Ureter (tissue), 1 donor: ENCODE measurements at places on chromosomes 2 and 18. TPM values are rescaled to one million over a fixed set of nuclear protein-coding genes. Genes with fewer than 3 reads are reported as not detected.

- no peak for DNase-seq
Measured at GRCh38 chr2:46361920-46362666, 64.9 kb downstream of the EPAS1 start.

The TUBA3E gene
- total RNA-seq = not detected

GRCh38 chr18:36031903-36032302 lies 35.5 kb downstream of the RPRD1A start:
- no peak for DNase-seq

- DNase-seq = no peak
Measured at GRCh38 chr2:145750612-145751011, 1230.7 kb upstream of the ZEB2 start.

- DNase-seq = no peak
Measured at GRCh38 chr2:36397728-36398413, 42.3 kb downstream of the CRIM1 start.

The GCC2 gene
- total RNA-seq = 84.4 TPM

The POTEJ gene
- total RNA-seq = not detected

DNA sequence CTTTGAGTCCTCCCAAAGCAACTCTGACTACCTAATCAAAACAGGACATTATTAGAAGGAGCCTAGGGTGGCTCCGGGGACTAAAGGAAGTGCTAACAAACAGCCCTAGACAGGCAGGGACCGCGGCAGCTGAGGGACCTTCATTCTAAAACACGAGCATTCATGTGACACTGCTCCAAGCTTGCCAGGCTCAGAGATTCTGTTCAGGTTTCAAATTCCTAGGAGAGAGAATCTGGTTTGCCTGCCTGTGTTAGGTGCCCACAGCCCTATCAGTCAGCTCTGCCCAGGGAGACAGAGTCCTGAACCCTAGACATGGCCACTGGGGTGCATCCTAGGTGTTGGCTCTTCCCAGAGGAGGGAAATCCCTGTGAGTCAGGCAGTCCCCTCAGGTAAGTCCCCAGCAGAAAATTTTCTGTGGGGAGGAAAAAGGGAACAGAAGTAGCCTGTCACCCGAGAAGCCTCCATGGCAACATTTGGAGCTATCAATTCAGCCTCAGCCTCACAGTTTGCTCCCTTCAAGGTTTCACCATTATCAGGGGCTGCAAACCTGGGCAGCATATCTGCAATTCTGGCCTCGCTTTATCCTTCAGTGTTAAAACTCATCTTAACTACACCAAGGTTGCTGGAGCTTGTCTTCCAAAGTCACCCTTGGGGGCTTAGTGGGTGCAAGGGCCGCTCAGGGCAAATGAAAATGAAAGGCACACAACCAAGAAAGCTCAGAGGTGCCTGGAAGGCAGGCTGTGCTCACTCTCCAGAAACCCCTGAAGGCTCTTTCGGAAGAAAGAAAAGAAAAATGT lies 28.6 kb downstream of the PCBP1 start:
- DNase-seq = no peak

DNA sequence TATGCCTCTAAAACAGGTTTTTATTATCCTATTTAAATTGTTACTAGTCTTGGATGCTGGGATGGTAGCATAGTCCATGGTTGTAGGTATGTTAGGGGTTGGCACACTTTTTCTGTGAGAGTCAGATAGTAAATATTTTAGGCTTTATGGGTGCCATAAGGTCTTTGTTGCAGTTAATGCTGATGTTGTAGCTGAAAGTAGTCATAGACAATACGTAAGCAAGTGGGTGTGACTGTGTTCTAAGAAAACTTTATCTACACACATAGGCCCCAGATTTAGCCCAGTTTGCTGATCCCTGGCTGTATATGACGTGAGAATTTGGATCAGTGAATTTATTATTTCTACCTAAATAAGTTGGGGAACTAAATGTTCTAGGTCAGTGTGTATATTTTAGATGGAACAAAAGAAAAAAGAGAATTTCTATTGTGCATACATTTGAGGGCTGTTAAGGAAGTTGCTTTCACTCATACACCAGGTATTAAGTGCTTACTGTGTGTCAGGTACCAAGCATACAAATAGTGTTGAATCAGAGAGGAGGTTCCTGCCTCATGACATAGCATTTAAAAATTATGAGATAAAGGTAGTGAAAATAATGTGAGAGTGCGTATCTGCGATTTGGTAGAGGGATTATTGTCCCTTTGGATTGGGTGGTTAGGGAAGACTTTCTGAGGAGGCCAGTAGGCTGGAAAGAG lies 39.4 kb downstream of the AGFG1 start:
- no peak for DNase-seq

- DNase-seq = no peak
Measured at GRCh38 chr18:9708434-9709303, 568 bp downstream of the RAB31 start.

DNA sequence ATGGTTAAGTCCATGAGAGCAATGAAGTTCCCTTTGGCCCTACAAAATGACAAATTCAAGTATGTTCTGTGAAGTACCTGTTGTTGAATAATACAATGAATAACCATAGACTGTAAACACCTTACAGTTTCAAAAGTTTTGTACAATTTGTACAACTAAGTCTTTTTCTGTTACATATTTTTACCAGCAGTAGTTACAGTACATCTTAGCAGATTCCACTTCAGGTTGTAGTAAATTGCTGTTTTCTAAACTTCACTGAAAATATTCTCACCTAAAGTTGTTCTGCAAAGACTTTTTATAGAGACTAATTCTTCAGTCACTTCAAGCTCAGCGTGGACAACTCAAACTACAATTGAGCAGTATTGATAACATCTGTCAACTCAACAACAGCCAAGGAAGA lies 28.7 kb downstream of the LNPK start:
- no peak for DNase-seq

- DNase-seq = no peak
Measured at GRCh38 chr2:191041418-191042161, 27.6 kb upstream of the STAT1 start.

DNA sequence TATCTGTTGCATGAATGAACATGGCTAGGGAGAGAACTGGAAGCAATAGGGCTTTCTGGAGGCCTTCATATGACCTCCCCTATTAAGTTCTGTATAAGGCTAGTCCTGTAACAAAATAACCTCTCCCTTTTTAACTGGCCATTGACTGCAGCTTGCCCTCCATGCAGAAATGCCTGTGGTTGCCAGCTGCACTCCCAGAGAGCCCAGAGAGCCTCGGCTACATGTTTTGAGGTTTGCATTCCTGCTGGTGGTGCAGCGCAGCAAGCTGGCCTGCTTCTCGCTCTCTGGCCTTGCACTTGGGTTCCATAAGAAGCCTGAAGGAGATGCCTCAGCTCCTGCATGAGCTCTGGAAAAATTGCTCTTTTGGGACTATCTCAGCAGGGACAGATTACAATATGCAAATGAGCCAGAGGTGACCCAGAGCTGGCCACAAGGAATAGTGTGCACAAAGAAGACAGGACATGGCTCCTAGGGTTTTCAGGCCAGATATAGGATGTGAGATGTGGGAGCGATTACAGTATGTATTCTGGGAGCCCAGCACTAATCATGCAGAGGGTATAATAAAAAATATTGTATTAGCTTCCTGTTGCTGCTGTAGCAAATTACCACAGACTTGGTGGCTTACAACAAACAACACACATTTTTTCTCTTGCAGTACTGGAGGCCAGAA lies 186.7 kb downstream of the INSIG2 start:
- no peak for DNase-seq

The CHN1 gene
- total RNA-seq = 13.4 TPM

GRCh38 chr2:185006481-185006880 lies 408.2 kb downstream of the ZNF804A start:
- no peak for DNase-seq

The RPRD1A gene
- 72.2 TPM for total RNA-seq

The CRYGD gene
- total RNA-seq = not detected

- no peak for DNase-seq
Measured at GRCh38 chr2:222142027-222142426, 156.8 kb downstream of the PAX3 start.

DNA sequence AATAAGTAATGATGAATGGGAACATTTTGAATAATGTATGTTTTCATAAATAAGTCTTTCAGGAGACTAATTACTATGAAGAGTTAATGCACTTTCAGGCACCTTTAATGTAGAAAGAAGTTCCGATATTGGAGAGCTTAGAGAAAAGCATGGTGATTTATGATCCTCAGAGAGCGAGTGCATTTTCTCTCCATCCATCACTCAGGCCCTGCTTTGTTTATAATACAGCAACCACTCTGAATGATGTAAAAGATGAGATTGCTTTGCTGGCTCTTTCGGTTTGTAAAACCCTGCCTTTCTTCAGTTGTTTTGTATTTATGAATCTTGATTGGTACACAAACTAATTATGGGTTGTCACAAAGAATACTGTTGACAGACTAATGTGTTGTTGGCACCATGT lies 132.0 kb downstream of the NYAP2 start:
- DNase-seq = no peak

DNA sequence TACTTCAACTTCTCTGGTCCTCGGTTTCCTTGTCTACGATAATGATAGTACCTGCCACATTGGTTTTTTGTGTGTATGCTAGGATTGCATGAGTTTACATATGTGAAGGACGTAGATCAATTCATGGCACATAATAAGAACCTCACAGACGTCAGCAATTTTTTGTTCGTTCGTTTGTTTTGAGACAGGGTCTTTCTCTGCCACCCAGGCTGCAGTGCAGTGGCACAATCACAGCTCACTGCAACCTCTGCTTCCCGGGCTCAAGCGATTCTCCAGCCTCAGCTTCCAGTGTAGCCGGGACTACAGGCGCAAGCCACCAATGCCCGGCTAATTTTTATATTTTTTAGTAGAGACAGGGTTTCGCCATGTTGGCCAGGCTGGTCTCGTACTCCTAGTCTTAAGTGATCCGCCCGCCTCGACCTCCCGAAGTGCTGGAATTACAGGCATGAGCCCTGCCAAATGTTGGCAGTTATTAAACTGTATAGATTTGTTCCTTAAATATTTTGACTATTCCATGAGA lies 756 bp upstream of the SLC35F5 start:
- no peak for DNase-seq
